Activated CD4-positive, alpha-beta T cell treated with anti-CD3 and anti-CD28 coated beads, Interleukin-2, Interleukin-6, amounts not matched to agents 100 ng/mL and 50 ng/mL, durations not matched to agents 16 hours and 8 hours (primary cell): ENCODE measurements at places on chromosomes 6 and 20.

DNA sequence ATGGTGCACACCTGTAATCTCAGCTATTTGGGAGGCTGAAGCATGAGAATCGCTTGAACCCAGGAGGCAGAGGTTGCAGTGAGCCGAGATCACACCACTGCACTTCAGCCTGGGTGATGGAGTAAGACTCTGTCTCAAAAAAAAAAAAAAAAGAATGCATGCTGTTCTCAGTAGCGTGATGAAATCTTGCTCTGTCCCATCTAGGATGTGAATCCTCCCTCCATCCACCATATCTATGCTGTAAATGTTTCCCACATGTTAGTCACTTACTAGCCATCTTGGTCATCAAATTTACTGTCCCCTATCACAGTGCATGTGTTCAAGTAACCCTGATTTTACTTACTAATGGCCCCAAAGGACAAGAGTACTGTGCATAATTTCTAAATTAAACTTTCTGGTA, 315.4 kb upstream of the TBX18 start:
- no peak for DNase-seq

GRCh38 chr20:50438986-50439407, 71.2 kb upstream of the PTPN1 start:
- DNase-seq, result no peak

DNA sequence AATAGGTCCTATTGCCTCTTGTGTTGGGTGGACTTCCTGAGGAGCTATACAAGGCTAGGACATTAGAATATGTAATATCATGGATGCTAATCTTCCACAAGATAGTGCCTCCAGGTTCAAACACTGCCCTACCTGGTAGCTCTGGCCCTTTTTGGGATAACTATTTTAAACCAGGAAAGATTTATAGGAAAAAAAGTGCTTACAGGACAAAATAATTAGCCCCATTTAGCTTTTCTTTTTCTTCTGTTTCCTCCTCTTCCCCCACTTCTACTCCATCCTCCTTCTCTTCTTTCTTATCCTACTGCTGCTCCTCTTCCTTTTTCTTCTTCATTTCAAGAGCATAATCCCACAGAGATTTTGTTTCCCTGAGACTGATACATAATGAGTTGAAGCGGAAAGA, 967.4 kb downstream of the PHF3 start:
- DNase-seq, result no peak

GRCh38 chr6:84284428-84285049, 57.1 kb upstream of the CEP162 start:
- no peak for DNase-seq
